ENCODE measurements at places on chromosomes 6 and 20.

- DNase-seq: peak; percentile 68
These were observed 15.8 kb upstream of the FAM8A1 start for GRCh38 chr6:17584241-17584803.

GRCh38 chr6:111306104-111306888, 176.7 kb downstream of the REV3L start:
- DNase-seq: no peak

DNA sequence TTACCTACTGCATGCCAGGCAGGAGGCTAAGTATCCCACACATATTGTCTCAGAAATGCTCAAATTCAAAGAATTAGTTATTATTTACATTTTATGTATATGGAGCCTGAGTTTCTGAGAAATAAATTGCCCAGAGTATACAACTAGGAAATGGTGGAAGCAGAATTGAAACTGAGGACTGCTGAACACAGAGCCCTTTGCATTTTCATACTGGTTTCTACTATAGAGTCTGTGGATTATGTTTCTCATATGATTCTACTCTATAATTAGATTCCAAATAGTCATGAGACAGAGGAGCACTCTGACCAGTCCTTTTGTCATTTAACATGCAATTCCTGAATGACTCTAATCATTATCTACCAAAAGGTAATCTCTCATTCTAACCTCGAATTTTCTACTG, 254.3 kb downstream of the LMBRD1 start:
- DNase-seq: no peak

GRCh38 chr6:126071000-126071647, 84.8 kb downstream of the TRMT11 start:
- no peak for DNase-seq

- peak; percentile 44 for DNase-seq
These were observed 45.3 kb upstream of the ZNF184 start for GRCh38 chr6:27517928-27518787.

GRCh38 chr6:11785415-11785773, 6.8 kb upstream of the ADTRP start:
- DNase-seq: no peak

- DNase-seq: no peak
These were observed 306.5 kb upstream of the RUNX2 start for GRCh38 chr6:45021676-45022075.

GRCh38 chr6:43867996-43868395, 98.0 kb downstream of the VEGFA start:
- DNase-seq: no peak

DNA sequence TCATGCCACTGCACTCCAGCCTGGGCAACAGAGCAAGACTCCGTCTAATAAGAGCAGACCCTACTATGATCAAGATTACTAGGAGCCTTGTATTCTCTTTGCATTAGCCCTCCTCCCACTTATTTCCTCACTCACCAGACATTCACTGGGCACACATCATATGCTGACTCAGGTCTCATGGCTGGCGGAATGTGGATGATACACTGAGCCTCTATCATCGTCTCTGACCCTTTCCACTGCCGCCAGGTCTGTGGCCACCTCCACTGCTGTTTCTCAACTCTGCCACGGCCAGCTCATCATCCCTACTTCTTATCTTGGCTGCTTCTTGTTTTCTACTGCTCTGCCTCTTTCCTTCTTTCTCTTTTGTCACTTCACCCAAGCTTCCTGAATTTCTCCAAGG, 161.0 kb downstream of the BACH2 start:
- no peak for DNase-seq

DNA sequence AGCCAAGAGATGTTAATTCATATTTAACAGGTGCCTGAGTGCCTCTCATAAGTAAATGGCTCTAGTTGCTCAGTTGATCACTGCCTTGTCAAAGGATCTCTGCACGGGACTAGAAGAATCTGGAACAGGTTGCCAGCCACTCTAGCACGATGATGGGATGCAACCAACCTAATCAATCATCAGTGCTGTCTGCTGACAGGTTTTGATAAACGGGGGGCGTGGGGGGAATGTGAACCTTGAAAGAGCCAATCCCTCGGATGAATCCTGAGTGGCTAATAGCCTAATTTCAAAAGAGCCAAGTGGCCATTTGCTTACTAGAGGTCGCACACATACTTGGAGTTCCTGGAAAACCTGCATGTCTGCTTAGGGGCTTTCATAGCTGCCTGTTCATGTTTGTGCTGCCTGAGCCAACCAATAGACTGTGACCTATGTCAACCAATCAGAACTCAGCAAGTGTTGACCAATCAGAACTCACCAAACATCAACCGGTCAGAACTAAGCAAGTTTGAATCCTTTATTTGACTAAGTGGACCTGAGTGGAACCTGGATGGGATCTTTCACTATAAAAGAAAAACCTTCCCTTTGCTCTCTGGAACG, 43.5 kb upstream of the ECI2 start:
- DNase-seq: no peak

- no peak for DNase-seq
These were observed 268.6 kb upstream of the AGPAT4 start for GRCh38 chr6:161542346-161542980.

DNA sequence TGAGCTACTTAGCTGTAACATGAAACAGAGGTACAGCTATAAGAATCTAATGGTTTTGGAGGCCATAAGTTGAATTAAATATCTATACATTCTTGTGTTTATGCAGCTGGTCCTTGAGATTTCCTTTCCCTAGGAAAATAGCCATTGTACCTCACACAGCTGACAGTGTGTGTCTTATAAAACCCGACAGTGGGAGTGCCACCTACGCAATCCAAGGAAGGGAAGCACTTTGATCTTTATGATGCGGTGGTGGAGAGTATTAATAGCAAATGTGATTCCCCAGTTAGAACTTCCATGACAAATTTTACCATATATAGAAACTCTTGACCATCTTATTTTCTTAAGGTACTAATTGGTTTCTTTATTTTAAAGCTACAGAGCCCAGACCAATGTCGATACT, 149.5 kb downstream of the TMEM200A start:
- no peak for DNase-seq

- no peak for DNase-seq
These were observed 8.7 kb downstream of the PSMB9 start for GRCh38 chr6:32862725-32863124.

DNA sequence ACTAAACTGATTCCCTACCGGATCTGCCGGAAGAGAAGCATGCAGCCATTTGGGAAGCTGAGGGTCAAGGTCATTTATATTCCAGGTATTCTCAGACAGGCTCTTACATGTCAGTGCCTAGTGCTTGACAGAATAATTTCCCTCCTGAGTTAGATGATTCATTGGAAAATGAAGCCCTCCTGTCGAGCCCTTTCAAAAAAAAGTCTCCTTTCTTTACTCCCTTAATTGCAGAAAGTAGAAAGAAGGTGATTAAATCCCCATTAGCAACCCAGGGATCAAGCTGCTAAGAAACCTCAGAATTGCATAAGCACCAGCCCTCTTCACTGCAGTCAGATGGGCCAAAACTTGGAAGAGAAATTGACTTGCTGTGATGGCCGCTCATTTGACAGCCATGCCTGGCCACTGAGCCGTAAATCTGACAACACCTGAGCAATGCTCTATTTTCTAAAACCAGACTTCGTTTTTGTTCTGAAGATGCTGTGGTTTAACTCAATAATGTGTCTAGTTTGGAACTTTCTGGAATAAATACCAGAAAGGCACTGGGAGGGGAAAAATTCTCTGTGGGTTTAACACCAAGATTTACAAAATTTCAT, 61.0 kb upstream of the ARMH2 start:
- no peak for DNase-seq

DNA sequence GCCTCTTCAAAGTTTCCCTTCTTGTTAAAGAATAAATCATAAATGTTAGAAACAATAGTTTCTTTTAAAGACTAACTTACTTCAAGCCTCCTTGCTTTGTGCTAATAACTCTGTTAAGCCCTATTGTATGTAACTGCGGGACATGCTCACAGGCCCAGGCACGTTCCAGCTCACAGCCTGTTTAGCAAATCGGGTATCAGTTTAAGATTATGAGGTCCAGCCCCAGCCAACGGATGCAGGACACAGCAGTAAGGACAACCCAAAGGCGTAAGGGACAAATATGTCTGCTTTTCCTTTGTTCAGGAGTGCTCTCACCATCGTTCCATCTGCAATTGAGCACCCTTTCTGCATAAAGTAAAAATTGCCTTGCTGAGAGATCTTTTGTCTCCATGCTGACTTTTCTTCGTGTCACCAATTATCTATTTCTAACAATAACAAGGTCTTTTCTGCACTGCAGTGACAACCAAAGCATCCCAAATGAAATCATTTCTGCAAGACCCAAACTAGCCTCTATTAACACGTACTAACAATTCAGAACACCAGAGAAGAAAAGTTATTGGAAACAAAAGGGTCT, 1.4 kb downstream of the C6orf52 start:
- no peak for DNase-seq

DNA sequence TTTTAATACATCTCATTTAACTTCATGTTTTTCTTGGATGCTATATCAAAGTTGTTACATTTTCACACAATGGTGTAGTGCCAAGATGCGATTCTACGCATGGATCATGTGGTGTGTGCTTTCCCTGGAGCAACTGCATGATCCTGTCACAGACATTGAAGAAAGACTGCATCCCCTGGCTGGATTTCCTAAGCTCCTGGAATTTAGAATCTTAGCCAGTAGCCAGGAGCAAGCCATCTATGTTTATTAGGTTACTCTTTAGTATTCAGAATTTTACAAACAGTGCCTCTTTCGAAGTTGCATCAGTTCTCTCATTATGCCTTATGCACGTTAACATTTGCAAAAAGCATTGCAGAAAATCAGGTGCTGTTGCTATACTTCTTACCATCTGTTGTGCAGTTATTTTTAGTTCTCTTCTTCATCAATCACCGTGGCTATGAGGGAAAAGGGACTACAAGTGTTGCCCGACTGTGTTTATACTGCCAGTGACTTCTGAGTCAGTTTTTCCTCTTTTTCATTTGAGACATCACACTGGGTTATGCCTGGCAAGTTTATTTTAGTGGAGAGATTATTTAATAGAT, 584.2 kb downstream of the BCKDHB start:
- no peak for DNase-seq

DNA sequence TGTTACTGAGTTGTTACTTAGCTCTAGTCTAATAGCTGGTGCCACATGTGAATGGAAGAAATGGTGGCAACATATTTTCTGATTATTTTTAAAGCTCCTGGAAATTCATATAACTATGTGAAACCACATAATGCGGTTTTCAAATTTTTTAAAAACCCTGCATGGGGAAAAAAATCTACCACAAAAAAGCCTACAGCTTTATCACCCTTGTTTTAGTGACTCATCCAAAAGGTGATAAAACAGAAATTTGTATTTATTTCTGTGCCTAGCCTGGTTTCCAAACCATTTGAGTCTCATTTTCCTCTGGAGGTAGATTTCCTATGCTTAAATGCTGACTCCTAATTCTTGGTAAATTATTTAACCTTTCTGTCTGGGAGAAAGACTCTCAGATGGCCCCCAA, 5.4 kb upstream of the FBXO30 start:
- no peak for DNase-seq

DNA sequence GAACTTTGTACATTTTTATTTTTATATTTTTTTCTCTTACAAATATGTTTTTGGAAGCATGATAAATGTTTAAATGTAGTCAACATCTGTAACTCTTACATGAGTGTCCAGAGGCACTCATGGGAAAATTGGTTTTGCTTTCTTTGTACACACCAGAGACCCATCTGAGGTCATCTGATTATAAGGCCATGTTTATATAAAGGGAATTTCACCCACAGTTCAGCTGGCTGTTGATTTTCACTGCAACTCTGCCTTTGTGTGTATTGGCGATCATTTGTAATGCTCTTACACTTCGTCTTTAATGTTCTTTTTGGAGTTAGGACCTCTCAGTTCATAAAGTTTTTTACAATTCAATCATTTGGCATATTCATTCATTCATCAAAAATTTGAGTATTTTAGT, 28.1 kb downstream of the RIOK1 start:
- DNase-seq: no peak

DNA sequence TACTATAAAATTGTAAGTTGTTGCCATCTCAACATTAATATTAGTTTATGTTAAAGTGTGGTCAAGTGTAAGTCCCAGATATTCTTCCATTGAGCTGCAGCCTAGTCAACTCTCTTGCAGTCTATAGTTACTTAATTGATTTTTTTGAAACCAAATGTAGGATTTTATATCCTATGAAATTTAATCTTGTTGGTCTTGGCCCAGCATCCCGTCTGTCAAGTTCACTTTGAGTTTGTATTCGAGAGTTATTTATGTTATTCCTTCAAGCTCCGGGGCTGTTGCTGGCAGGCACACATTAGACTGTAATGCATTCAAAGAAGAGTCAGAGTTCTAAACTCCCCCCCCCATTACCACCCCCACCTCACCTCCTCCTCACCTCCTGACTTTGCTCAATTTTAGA, 71.0 kb upstream of the SPACA1 start:
- DNase-seq: no peak

GRCh38 chr20:51432251-51432784, 110.2 kb downstream of the NFATC2 start:
- no peak for DNase-seq

DNA sequence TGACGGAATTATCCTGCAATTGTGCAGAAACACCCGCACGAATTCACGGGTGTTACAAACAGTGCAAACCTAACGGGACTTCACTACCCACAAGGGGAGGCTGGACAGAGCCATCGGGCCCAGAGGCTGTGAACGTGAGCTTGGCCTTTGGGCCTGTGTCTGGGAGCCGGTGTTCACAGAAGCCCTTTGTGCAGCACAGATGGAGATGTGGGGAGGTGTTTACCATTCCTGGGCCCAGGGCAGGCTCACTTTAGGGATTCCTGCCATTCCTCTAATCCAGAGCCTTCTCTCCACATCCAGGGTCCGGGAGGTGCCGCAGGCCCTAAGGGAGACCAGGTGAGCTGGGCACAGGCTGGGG, 15.0 kb downstream of the COL9A3 start:
- DNase-seq: no peak

GRCh38 chr6:136226027-136226673, 24.0 kb downstream of the MTFR2 start:
- no peak for DNase-seq

GRCh38 chr20:12152996-12153395, 235.3 kb downstream of the BTBD3 start:
- DNase-seq: no peak

- DNase-seq: no peak
These were observed 440.0 kb downstream of the HAO1 start for GRCh38 chr20:7500231-7500663.

All from cerebellar nuclear complex (tissue), 1 donor.